ENCODE measurements at places on chromosomes 6 and 20.
A peak's percentile ranks its signal among the peaks of the same experiment; 100 is the strongest.

DNA sequence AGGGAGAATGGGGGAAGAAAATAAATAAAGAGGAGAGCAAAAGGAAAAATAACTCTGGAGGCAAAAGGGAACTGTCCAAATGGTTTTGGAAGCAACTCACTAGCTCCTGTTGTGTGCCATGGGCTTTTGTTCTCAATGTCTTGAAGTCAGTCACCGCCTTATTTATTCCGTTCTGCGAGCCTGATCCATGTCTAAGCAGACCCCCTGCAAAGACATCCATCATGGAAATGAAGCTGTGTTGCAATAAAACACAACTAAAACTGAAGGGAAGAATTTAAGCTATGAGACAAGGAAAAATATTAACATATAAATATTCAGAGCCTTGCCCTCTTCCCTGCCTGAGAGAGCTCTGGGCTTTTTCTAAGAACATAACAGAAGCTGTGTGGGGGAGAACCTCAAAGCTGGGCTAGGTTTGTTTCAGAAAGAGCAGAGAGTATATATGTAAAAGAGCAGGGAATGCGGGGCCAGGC is 373.2 kb upstream of the CNR1 start:
- no peak for DNase-seq

DNA sequence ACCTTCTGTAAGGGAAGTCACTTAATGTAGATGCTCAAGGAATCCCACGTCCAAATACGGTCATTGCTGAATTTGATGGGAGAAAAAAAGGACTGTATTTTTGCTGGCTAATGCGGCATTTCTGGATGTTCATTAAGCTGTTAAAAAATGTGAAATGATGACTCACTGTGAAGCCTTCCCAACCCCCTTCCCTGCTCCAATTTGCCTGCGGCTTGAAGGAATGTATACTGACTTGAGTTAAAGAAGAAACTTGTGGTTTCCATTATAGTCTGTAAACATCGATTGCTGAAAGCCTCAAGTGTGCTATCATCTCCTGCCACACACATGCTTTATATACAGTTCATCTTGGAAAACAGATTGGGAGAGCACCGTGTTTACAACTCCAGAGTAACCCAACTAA is 249.1 kb upstream of the JAG1 start:
- no peak for DNase-seq

DNA sequence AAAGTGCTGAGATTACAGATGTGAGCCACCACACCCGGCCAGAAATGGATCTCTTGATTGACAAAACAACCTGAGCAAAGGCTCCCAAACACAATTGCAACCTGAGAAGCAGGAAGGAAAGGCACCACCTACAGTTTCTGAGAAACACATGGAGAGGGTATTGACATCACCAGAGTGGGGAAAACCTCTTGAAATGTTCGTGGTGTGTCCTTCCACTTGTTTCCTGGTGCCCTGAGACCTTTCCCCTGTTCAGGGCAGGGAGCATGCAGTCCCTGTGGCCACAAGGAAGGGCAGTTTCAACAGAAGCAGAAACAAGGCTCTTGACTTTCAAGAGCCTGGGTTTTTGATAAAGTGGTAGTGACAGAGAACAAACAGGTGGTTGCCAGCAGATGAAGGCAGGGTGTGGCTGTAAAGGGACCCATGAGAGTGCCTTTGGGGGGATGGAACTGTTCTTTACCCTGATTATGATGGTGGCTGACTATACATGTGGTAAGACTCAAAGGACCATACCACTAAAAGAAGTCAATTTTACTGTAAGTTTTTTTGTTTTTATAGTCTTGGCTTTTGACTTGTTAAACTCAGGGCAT is 3.2 kb upstream of the BPIFA1 start:
- DNase-seq = no peak

GRCh38 chr20:33663161-33664084 is 1.3 kb downstream of the C20orf144 start:
- peak; percentile 93 for DNase-seq

- no peak for DNase-seq
Measured at GRCh38 chr6:157144859-157145568, 178.3 kb downstream of the TMEM242 start.

GRCh38 chr6:111852725-111853124 is 20.5 kb downstream of the FYN start:
- no peak for DNase-seq

DNA sequence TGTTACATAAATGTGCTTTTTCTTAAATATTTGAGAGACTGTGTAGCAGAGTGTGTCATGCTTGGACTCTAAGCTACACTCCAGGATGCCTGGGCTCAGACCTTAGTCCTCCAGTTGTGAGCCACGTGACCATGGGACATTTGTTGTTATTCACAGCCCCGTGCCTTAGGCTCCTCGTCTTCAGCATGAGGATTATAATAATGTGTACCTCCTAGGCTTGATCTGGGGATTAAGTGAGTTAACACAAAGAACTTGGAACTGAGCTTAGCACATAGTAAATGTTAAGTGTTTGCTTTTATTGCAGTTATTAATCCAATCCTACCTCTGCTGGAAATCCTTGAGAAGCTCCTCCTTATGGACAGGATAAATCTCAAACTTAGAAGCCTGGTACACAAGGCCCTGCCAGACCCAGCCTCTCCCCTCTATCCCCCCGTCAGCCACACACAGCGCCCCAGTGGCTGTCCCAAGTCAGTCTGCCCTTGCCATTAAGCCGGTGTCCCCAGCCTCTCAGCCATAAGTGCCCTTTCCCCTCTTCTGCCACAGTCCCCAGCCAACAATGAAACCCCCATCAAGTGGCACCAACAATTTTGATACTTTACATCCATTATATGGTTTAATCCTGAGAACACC is 177.5 kb downstream of the TMEM242 start:
- DNase-seq = no peak

DNA sequence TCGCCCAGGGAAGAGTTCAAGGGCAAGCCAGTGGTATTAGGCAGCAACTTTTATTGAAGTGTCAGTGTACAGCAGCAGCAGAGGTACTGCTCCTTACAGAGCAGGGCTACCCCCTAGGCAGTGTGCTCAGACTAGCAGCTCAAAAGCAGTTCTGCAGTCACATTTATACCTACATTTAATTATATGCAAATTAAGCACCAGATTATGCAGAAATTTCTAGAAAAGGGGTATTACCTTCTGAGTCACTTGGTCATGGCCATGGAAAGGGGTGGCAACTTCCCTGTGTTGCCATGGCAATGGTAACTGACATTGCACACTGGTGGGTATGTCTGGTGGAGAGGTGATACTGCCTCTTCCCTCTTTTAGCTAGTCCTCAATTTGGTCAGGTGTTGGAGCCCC is 2.1 kb upstream of the ZKSCAN4 start:
- peak; percentile 42 for DNase-seq

DNA sequence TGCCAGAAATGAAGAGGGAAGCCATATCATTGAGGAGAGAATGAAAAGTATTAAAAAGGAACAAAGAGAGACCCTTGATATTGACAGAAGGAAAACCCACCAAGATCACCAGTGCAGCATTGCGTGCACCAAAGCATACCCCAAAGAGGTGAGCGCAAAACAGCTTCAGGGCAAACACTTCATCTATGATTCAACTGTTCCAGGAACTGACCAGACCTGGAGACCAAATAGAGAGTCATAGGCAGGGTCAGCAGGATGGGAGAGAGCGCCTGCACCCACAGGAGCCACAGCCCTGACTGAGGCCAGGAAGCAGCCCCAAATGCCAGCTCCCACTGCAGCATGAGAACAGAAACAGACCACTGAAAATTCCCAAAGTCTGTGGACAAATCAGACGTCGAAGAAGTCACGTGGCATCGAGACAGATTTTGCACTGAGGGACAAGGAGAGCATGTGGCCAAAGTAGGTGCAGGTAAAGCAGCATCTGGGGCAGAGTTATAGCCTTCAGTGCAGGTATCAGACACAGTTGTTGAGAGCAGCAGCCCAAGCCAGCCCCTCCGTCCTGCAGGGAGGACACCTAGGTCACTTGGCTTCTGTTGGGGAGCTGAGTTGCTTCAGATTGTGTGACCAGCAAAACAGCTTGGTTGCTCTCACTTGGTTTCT is 29.3 kb downstream of the CHRNA4 start:
- no peak for DNase-seq

DNA sequence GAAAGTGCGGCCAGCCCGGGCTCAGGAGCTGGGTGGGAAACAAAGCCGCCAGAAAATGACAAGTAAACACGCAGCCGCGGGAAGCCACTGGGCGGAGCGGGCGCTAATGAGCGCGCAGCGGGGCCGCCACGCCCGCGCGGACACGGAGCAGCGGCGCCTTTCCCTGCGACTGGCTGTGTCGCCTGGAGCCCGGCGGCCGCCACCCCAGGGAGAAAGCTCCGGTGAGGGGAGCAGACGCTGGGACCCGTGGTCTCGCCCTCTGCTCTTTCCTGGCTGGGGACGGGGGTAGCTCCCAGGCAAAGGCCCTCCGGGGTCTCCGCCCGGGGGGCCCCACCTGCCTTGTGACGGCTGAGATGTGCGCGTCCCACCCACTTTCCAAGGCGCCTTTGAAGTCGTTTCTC is 54.9 kb downstream of the PRR18 start:
- DNase-seq = no peak

GRCh38 chr6:70566751-70567382 is at the start of gene SDHAF4:
Gene SDHAF4, plus strand, starts transcription at chr6:70566930. Its CDS starts 11 bp downstream, at chr6:70566941.
- DNase-seq = peak; percentile 96
